ENCODE measurements at places on chromosomes 12 and 14. TPM values are rescaled to one million over a fixed set of nuclear protein-coding genes. Genes with fewer than 3 reads are reported as not detected.

Gene CLECL1
- polyA plus RNA-seq: not detected

DNA sequence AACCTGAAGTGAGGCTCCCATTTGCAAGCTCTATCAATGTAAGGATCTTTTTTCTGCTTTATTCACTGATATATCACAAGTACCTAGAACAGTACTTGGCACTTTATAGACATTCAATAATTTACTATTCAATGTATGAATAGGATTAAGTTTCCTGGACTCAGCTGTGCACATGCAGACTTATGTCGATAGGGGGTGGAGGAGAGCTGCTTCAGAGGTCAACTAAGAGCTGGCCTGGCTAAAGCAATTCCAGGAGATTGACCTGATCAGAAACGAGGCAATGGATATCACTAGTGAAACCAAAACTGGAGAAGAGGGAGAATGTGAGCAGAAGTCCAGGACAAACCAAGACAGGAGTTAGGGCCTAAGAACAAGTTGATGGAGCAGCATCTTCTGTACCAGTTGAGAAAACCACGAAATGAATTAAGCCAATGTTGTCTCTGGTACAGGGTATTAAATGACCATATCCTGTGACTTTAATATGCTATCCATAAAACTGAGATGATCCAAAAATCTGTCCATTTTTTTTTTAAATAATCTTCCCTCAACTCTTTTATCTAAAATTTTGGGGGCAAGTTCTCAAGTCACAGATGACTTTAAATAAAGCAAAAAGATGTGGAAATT is 169.2 kb downstream of the PIK3C2G start:
- DNase-seq: peak; percentile 69

DNA sequence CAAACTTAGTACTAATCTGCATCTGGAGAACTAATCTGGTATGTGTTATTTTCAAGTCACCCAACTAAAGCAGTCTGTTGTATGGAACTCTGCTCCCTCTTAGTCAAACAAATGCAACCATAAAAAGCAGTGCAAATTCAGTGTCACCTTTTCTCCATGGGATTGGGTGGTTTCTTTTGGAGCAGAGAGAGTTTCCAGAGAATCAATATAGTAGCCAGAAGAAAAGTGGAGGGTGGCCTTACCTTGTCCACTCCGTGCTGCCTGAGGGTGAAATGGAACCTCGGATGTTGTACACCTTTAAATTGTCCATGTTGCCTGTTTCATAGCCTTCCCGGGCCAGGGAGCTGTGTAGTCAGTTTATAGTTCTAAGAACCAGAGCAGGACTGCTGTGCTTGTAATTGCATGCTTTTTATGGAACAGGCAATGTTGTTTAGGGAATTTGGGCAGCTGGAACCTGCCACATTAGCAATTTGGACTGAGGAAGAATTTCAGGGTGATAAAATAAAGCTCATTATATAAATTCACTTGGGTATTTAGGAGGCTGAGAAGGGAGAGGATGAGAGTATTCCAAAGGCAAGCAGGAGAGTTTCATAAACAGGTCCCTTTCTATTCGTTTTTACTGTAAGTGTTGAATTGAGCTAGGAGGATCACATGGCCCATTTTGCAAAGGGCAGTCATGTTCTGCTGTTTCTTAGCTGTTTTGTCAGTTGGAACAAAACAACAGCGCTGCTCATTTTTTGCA is 60.5 kb downstream of the CRADD start:
- DNase-seq: no peak

DNA sequence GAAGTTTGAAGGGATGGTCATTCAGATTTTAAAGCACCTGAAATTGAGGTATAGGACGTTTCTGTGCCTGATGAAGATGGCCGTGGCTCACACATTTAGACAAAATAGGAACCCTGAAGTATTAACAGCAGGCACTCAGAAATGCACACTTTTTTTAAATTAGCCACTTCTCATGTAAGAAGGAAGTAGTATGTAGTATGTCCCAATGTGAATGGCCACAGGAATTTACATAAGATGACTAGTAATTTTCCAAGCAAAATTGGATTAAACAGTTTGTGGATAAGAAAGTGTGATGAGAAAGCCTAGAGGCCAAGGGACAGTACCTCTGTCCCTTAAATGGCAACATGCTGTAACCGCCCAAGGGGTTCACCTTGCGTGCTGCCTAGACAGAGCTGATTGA is 1.8 kb upstream of the MIS18BP1 start:
- DNase-seq: no peak

GRCh38 chr12:40672741-40673271 is 19.4 kb upstream of the CNTN1 start:
- DNase-seq: no peak

DNA sequence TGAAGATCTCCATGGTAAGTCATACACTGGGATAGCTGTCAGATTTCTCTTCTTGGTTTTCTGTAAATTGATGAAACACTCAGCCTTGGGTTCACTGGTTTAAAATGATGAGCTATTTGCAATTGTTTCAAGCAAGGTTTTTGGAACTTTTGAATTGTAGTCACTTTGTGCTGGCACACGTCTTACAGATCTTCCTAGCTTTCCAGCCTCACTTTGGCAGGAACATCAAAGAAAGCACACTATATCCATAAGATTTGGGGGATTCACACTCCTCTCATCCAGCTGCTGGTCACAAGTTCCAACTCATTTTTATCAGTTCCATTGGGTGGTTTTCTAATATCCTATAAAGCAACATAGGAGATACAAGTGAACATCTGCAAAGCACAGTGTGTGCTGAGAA is 16.0 kb downstream of the SSPN start:
- no peak for DNase-seq

DNA sequence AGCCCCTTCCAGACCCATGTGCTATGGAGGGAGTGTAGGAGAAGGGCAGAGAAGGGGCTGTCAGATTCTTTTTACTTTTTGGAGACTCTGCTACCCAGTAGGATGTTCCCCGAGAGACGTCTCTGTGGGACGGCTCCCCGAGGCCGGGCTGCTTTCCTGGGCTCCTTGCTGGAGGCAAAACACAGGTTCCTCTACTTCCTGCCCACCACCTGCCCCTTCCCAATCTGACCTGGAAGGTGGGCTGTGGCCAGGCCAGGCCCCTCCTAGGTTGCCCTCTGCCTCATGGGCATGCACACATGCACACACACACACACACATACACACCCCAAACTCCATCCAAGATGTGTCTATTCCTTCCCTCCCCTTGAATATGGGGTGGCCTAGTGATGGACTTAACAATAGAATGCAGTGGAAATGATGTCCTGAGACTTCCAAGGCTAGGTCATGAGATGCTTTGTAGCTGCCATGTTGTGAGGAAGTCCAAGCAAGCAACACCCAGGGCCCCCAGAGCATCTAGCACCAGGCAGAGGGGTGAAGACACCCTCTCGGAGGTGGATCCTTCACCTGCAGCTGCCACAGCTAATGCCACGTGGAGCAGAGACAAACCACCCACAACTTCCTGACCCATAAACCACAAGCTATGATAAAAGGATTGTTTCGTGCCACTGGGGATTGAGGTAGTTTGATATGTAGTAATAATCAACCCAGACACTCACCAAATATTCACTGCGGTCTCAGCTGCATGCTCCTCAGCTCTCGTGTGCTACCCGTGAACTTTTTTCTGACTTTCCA is 1.6 kb upstream of the ASB2 start:
- DNase-seq: no peak

DNA sequence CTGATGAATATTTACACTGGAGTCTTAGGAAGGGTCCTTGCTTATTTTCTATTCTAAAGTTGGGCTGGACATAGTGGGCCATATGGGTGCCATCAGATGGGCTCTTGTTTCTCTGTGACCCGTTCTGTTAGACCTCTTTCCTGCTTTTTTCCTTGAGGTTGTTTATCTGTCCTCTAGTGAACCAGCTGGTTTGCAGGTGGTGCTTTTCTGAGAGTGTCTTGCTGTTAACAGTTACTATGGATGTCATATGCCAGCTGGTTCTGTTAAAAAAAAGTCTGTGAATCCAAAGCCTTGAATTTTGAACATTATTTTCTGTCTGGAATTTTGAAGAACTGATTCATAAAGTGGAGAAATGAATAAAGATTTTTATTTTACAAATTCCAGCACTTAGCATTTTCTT is 29.2 kb downstream of the ZC3H14 start:
- no peak for DNase-seq

- no peak for DNase-seq
Observed at GRCh38 chr14:98176892-98177291, 1095.1 kb downstream of the BCL11B start.

DNA sequence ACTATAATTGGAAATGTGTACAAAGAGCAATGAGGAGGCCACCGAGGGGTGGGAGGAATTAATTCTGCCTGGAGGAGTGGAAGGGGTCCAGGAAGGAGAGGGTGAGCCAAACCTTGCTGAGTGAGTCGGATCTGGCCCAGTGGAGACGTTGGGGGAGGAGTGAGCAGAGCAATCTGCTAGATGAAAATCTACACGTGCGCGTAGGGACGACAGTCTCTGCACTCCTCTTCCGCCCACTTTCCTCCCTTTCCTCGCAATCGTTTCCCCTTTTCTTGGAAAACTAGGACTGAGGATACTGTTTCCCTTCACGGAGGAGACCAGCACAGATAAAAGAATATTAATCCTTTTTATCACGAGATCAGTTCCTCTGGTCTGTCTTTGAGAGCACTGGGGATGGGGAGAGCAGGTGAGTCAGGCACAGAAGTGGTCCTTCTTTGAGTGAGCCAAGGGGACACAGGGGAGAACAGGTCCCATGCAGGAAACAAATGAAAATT is 2.9 kb upstream of the NAB2 start:
- peak; percentile 76 for DNase-seq

GRCh38 chr12:121214855-121215745 is 5.2 kb downstream of the P2RX4 start:
- peak; percentile 89 for DNase-seq
